ENCODE measurements at places on chromosomes 3 and 15.

DNA sequence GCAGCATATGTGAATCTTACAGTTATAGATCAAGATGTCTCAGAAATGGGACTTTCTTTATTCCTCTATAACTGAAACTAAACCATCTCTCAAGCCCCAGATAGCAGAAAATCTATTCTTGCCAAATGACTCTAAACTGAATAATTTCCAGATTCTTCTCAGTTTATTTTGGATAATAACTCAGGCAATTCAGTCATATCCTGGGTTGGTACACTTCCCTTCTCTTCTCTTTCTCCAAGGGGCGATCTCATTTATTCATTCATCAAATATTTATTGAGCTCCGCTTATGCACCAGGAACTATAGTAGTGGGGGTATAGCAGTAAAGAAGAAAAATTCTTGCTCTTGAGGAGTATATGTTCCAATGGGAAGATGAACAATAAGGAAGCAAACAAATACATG is 13.5 kb upstream of the PCOLCE2 start:
- DNase-seq = no peak

DNA sequence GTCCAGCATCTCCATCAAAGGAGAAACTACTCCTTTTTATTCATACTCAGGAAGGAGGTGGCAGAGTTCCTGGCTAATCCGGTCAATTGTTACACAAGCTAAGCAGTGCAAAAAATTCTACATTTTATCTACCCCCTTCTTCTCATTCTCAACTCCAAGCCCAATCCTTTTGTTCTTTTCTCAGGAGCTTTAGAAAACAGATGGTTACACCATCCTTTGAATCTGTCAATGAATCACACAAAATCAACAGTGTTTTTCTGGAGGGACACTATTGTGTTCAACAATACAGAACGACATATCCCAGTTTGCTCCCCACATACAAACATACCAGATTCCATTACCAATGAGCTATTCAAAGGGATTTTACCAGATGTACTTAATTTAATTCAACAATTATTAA is 362.1 kb downstream of the MAGI1 start:
- DNase-seq = no peak

- no peak for DNase-seq
Observed at GRCh38 chr3:133573629-133574194, at the start of gene CDV3. TSS of gene CDV3 (plus strand) at chr3:133573686. CDS start at chr3:133574045, 359 bp downstream.

DNA sequence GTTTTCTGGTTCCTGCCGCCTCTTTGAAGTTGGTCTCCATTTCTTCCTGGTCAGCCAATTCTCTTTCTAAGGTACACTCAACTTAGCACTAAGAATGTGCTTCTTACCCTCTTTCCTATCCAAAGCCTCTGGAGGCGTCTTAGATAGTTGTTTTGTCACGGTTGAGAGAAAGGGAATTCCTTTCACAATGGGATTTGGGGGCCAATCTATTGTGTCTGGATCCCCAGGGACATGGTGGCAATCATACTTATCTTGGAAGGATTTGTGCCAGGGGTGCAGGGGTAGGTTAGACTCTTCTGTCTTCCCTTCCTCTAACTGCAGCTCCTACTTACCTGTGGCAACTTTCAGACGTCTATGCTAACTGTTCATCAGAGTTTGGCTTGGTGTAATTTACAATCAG is 287.1 kb downstream of the SOX2 start:
- no peak for DNase-seq

DNA sequence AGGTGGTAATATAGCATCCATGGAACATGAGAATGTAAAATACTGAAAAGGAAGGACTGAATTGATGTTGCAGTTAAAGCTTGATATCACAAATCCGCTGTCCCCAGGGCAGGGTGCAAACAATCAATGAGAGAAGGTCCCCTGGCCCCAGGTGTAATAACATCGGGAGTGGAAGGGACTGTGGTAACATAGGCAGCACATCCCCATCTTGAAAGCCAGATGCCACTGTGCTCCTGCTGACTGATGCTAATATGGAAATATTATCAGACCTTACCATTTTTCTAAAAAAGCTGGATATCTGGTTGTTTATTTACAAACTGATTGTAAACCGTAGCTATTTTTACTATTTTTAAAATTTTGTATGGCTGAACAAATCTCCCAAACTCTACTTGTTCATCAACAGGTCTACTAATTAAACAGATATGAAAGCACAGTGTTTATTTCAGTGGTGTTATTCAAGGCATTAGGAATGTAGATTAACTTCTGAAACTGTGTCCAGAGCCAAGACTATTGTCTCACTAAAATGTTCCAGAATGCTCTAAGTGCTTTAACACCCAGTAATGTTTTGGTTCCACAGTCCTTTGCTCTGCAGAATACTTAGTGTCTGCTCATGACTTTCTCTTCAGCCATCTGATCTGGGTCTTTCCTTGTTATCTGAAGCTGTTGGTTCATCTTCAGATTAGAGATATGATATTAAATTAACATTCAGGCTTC is 386.0 kb upstream of the RARB start:
- DNase-seq = no peak

GRCh38 chr3:127213381-127213918 is 20.5 kb downstream of the PRR23E start:
- DNase-seq = no peak

GRCh38 chr3:172644258-172644657 is 66.6 kb downstream of the NCEH1 start:
- DNase-seq = no peak

- DNase-seq = no peak
Observed at GRCh38 chr3:175015056-175015635, 156.0 kb downstream of the NAALADL2 start.

GRCh38 chr15:88241461-88241860 is 15.1 kb downstream of the NTRK3 start:
- DNase-seq = no peak

DNA sequence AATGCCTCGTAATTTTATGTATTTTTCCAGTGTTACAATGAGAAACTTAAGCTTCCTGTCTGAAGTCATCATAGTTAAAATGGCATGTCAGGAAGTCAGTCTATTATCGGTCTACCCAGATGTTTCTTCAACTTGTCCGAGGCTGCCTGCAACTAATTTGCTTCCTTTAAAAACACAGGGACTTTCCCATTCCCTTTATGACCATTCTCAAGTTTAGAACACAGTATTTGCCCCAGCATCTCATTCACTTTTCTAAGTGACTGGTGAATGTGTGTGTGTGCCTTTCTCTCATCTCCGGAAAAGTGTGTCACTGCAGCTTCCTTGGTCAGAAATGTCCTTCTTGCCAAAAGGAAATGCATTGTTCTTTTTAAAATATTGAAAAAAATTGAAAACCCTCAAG is 466.6 kb downstream of the RAP2B start:
- no peak for DNase-seq

DNA sequence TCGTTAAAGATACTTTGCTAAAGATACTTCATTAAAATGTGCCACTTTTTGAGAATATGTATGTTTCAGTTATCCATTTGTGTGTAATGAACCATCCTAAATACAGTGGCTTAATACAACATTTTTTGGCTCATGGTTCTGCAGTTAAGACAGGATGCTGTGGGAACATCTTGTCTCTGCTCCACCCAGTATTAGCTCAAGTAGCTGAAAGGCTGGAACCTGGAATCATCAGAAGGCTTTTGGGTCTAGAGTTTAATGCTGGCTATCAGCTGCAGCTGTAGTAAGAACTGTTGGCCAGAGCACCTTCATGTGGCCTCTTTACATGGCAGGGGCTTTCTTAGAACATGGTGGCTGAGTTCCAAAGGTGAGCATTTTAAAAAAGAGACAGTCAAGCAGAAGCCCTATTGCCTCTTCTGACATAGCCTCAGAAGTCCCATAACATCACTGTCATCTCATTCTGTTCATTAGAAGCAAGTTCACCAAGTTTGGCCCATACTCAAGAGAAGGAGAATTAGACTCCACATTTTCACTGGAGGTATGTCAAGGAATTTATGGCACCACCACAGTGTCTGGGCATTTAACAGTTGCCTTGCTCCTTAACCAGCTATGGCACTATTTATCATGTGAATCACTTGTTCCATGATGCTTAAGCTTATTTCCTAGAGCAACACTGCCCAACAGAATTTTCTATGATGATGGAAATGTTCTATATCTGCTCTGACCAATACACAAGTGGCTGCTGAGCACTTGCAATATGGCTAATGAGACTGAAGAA is 70.4 kb upstream of the PDZRN3 start:
- no peak for DNase-seq

GRCh38 chr15:74995779-74996765 is 709 bp downstream of the SCAMP5 start:
- no peak for DNase-seq

GRCh38 chr15:70395164-70395563 is 297.4 kb upstream of the TLE3 start:
- DNase-seq = no peak

- DNase-seq = peak; percentile 1
Observed at GRCh38 chr3:81581966-81582599, 179.4 kb downstream of the GBE1 start.

- no peak for DNase-seq
Observed at GRCh38 chr3:14774431-14774830, 44.3 kb upstream of the FGD5 start.

DNA sequence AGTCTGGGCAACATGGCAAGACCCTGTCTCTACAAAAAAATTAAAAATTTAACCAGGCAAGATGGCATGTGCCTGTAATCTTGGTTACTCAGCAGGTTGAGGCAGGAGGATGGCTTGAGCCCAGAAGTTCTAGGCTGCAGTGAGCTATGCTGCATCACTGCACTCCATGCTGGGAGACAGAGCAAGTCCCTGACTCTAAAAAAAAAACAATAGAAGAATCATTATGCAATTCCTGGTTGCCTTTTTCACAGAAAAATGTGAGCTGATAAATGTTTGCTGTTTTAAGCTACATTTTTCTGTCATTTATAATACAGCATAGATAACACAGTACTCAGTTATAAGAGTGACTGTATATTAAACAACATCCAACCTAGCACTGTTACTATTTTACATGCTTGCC is 148.8 kb downstream of the SCAPER start:
- no peak for DNase-seq

- peak; percentile 11 for DNase-seq
Observed at GRCh38 chr3:187858041-187858440, 112.8 kb upstream of the BCL6 start.

GRCh38 chr3:151303751-151304150 is 12.9 kb downstream of the GPR87 start:
- DNase-seq = no peak

GRCh38 chr3:5151586-5151985 is 29.5 kb downstream of the ARL8B start:
- DNase-seq = no peak

DNA sequence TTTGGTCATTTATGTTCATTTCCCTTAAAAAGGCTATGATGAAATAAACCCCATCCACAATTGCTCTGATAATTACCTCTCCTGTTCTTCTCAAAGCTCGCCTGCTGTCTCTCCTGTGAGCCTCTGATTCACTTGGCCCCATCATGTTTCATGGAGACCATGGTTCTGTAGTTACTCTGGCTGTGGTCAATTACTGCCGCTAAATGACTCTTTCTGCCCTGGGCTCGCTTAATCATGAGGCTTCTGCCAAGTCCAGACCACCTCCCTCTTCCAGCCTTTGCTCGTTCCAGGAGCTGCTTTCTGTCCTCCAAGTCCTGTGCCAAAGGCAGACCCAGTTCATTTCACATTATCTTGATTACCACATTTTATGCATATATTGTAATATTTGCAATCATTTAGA is 91.9 kb downstream of the THSD4 start:
- DNase-seq = no peak

GRCh38 chr3:12644331-12644937 is 19.5 kb downstream of the RAF1 start:
- DNase-seq = no peak

DNA sequence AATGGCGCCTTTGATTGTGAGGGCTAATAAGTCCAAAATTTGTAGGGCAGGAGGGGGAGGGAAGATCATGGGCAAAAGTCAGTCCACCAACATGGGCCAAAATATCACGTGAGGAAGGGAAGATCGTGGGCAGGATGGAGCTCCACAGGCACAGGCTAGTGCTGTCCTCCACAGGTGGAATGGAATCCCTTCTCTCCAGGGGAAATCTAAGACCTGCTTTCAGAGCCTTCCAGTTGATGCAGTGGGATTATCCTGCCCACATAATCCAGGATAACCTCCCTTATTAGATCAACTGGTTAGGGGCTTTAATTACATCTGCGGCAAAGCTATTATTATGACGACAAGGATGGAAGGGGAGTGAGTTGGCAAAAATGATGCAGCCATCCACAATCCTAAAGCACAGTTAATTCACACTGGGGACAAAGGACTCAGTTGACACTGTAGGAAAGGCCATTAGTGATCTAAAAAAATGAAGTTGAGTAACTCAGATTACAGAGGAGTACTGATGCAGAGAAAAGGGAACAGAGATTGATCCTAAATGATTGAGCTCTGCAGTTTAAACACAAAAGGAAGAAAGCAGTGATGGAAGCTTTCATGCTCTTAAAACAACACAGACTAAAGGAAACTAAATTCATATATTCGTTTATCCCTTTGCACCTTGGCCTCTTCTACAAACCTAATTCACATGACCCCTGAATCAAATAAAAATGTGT is 159.8 kb downstream of the AKAP13 start:
- DNase-seq = no peak

DNA sequence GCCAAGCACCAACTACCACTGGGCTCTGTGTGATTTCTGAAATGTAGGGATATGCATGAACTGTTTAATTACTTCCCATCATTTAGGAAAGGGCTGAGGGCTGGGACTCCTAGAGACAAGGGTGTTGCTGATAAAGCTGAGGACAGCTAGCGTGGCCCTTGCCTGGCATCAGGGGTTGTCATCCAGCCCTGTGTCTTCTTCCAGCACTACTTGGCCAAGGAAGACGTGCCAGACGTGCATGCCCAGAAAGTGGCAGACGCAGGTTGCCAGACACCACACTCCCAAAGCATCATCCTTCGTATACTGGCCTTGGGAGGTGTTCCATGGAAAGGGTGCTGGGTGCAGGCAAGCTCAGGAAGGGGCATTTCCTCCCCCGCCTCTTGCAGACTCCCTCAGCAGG is 64.8 kb downstream of the LRIG1 start:
- no peak for DNase-seq

GRCh38 chr3:14203521-14204079 is 25.0 kb downstream of the LSM3 start:
- DNase-seq = peak; percentile 76

GRCh38 chr3:100111728-100112127 is 2.6 kb downstream of the FILIP1L start:
- no peak for DNase-seq

GRCh38 chr3:29363110-29363509 is 82.2 kb downstream of the RBMS3 start:
- DNase-seq = no peak

DNA sequence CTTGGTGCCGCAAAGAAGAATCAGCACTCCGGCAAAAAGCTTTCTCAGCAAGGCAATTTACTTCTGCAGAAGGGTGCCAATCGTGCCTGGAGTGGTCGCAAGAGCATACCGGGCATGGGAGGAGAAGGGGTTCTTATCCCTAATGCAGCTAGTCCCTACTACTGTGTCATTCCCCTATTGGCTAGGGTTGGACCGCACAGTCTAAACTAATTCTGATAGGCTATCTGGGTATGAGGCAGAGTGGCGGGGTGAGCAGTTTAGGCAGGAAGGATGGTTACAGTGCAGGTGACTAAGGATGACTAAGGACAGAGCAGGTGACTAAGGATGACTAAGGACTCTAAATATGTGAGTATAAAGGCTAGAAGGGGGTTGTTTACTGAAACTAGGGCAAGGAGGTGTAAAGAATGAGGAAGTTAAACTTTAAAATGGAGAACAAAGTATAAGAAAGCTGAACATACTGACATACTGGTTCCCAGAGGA is 52.9 kb downstream of the PGBD4 start:
- no peak for DNase-seq

GRCh38 chr3:164267053-164267452 is 811.2 kb downstream of the SI start:
- DNase-seq = no peak
